T-cell (primary cell): ENCODE measurements at places on chromosomes 2 and 18. TPM values are rescaled to one million over a fixed set of nuclear protein-coding genes. Genes with fewer than 3 reads are reported as not detected.

IMPA2 gene
- total RNA-seq: 5.0 TPM

LIMS4 gene
- not detected for total RNA-seq

SP9 gene
- total RNA-seq: not detected

FSHR gene
- not detected for total RNA-seq

PROC gene
- not detected for total RNA-seq

KLHL29 gene
- 2.5 TPM for total RNA-seq

LIPG gene
- 0.22 TPM for total RNA-seq

TLX2 gene
- not detected for total RNA-seq

AGAP1 gene
- 15.6 TPM for total RNA-seq

OSBPL1A gene
- 6.4 TPM for total RNA-seq

LHCGR gene
- total RNA-seq: not detected

IRS1 gene
- total RNA-seq: 8.7 TPM
